ENCODE measurements at places on chromosomes 13 and 19. TPM values are rescaled to one million over a fixed set of nuclear protein-coding genes. Genes with fewer than 3 reads are reported as not detected.

FUT6 gene
- not detected for total RNA-seq

STOML3 gene
- not detected for total RNA-seq

SAE1 gene
- 45.3 TPM for total RNA-seq

CAPN12 gene
- not detected for total RNA-seq

DHX34 gene
- total RNA-seq: 14.5 TPM

SPACA4 gene
- total RNA-seq: not detected

C1QTNF9B gene
- not detected for total RNA-seq

FFAR3 gene
- total RNA-seq: not detected

DZIP1 gene
- 0.22 TPM for total RNA-seq

EGLN2 gene
- total RNA-seq: 52.0 TPM

MED16 gene
- 67.6 TPM for total RNA-seq

PNMA8B gene
- total RNA-seq: 0.18 TPM

SOHLH2 gene
- not detected for total RNA-seq

CALR gene
- total RNA-seq: 195 TPM

KIR3DL2 gene
- not detected for total RNA-seq

TMEM145 gene
- not detected for total RNA-seq

NLRP11 gene
- not detected for total RNA-seq

ZNF415 gene
- 1.6 TPM for total RNA-seq

IGFLR1 gene
- total RNA-seq: 2.5 TPM

SIGLEC14 gene
- total RNA-seq: not detected

ACER1 gene
- total RNA-seq: not detected

OR7D2 gene
- total RNA-seq: not detected

ZNF304 gene
- 4.3 TPM for total RNA-seq

KCNN4 gene
- not detected for total RNA-seq

FCAR gene
- total RNA-seq: 2.0 TPM

JAK3 gene
- 1.5 TPM for total RNA-seq

APOC1 gene
- 8.4 TPM for total RNA-seq

DYRK1B gene
- 59.7 TPM for total RNA-seq

RASIP1 gene
- 8.1 TPM for total RNA-seq

MYO16 gene
- total RNA-seq: not detected

GPALPP1 gene
- 10.8 TPM for total RNA-seq

FCGBP gene
- 5.3 TPM for total RNA-seq

SPC24 gene
- 0.55 TPM for total RNA-seq

TMC4 gene
- not detected for total RNA-seq

ZSCAN1 gene
- not detected for total RNA-seq

EFNA2 gene
- not detected for total RNA-seq

CD320 gene
- 85.3 TPM for total RNA-seq

RFPL4A gene
- total RNA-seq: not detected

ZNF134 gene
- total RNA-seq: 7.1 TPM

CYP2F1 gene
- total RNA-seq: not detected

CELF5 gene
- not detected for total RNA-seq

CGB7 gene
- total RNA-seq: not detected

KLK15 gene
- not detected for total RNA-seq

B3GNT8 gene
- 0.33 TPM for total RNA-seq

PPP1R12C gene
- total RNA-seq: 27.8 TPM
